ENCODE measurements at places on chromosomes 7 and 10.

GRCh38 chr10:74669210-74669609 is 157.2 kb upstream of the KAT6B start:
- no peak for DNase-seq

DNA sequence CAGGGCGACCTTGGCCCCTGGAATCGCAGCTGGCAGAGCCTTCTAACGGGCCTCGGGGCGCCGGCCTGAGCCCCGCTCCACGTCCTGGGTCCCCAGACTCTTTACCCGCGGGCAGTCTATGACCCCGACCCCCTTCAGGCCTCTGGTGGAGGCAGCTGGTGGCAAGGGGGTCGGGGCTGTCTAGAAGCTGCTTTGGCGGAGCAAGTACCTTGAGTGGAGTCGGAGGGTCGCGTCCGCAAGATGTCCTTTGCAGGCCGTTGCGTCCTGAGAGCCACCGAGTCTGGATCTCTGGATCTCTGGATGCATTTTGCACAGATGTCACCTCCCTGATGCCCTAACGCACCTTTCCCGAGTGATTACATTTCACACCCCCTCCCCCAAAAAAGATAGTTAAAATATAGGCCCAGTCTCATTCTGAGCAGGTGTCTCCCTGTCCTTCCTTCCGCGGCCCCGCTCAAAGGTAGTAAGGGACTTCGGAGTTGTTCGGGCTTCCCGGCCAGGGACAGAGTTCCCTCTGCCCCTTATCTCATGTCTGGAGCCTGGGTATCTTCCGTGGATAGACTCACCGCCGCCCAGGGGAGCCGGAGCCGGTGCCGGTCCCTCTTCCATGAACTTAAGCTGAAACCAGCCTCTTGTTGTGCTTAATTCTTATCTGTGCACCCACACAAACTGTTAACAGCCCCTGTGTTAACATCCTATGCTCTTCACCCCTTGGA is 457 bp downstream of the ACADSB start:
- DNase-seq: no peak

GRCh38 chr7:85535974-85536729 is 349.3 kb upstream of the SEMA3D start:
- no peak for DNase-seq

DNA sequence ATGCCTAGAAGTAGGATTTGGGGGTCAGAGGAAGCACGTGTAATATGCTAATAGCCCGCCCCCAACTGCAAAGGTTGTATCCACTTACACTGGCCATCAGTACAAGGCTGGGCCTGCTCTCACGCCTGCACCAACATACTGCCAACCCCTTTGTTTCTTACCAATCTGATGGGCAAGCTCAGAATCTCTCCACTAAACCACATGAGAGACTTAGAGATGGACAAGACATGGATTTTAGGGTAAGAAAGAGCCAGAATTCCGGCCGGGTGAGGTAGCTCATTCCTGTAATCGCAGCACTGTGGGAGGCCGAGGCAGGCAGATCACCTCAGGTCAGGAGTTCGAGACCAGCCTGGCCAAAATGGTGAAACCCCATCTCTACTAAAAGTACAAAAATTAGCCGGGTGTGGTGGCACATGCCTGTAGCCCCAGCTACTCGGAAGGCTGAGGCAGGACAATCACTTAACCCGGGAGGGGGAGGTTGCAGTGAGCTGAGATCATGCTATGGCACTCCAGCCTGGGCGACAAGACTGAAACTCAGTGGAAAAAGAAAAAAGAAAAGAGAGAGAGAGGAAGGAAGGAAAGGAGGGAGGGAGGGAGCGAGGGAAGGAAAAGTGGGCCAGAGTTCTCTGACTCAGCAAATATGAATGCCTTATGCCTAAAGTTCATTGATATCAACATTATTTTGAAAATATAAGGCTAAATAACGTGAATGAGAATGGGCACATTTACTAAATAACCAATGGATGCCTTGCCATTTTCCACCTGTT is 162.2 kb downstream of the SLIT1 start:
- no peak for DNase-seq

All from stimulated activated CD4-positive, alpha-beta T cell treated with anti-CD3 and anti-CD28 coated beads, Interleukin-1b, Interleukin-23, amount 100 ng/mL, for 48 hours (primary cell).